ENCODE measurements at places on chromosomes 1 and 21. TPM values are rescaled to one million over a fixed set of nuclear protein-coding genes. Genes with fewer than 3 reads are reported as not detected.

GRCh38 chr1:107952989-107953388 is 12.0 kb downstream of the VAV3 start:
- DNase-seq: no peak

GRCh38 chr1:108847494-108847893 is 9.4 kb downstream of the AKNAD1 start:
- DNase-seq: no peak

GRCh38 chr1:174297351-174297750 is 138.0 kb downstream of the RABGAP1L start:
- DNase-seq: no peak

DNA sequence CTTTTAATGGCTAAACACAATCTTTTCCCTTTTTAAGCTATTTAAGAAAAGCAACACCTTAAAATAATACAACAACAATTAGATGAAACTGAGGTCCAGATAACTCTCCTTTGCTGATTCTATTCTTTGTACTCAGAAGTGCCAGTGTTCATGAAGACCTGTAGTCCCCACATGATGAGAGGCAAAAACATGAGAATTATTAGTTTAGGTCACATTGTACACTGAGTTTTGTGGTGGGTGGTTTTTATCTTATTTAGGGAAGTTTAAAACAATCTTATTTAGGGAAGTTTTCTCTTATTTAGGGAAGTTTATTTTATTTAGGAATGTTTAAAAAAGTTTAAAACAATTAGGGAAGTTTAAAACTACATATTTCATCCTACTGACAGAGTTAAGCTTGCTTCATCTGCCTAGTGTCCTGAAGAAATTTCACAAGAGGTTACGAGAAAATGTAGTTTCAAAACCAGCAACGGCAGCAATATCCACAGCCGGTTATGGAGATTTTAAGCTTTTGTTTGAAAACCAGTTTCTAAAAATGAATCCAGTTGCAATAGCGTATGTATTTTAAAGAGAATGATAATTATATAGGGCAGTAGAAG is 7.8 kb upstream of the OR14I1 start:
- no peak for DNase-seq

DNA sequence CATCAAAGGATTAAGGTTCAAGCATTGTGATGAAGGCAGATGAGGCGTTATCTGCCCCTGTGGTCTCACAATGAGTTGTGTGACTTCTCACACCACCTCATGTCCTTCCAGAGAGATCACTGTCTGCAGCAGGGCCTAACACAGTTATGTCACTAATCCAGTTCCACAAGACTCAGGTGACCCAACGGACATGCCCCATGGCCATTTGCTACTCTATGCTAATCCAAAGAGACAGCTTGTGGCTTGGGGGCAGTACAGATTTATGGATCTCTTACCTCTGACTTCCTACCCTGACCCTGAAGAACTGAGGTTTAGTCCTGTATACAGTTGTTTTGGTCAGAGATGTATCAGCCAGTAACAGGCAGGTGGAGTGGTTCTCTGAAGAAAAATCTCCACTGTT is 147.1 kb downstream of the GLUL start:
- no peak for DNase-seq

- no peak for DNase-seq
Measured at GRCh38 chr1:236489710-236490377, 33.9 kb upstream of the LGALS8 start.

DNA sequence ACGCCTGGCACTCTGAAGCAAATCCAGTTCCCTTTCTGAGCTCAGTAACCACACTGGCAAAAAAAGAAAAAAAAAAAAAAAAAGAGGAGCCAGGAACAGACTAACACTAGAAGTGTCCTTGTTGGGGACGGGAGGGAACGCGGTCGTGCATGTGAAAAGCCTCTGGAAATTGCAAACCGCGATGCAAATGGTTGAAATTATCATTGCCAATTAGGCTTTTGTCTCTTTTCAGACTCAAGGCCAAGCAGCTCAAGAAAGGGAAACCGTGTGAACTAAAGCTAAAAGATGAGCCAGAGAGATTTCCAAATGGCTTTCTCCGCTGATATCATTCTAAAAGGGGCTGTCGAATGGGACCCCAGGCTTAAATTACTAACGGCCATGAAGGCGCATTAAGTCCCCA is 13.5 kb downstream of the TRABD2B start:
- DNase-seq: no peak

LHX8 gene
- 0.23 TPM for total RNA-seq

- DNase-seq: no peak
Measured at GRCh38 chr21:45935628-45936027, 45.9 kb upstream of the COL6A1 start.

- no peak for DNase-seq
Measured at GRCh38 chr21:14981246-14981645, 83.6 kb downstream of the NRIP1 start.

Data from esophagus squamous epithelium (tissue), 5 donors.